ENCODE measurements at places on chromosomes 13 and 19.

- DNase-seq, result no peak
Measured at GRCh38 chr19:17577457-17578097, 22.1 kb downstream of the COLGALT1 start.

DNA sequence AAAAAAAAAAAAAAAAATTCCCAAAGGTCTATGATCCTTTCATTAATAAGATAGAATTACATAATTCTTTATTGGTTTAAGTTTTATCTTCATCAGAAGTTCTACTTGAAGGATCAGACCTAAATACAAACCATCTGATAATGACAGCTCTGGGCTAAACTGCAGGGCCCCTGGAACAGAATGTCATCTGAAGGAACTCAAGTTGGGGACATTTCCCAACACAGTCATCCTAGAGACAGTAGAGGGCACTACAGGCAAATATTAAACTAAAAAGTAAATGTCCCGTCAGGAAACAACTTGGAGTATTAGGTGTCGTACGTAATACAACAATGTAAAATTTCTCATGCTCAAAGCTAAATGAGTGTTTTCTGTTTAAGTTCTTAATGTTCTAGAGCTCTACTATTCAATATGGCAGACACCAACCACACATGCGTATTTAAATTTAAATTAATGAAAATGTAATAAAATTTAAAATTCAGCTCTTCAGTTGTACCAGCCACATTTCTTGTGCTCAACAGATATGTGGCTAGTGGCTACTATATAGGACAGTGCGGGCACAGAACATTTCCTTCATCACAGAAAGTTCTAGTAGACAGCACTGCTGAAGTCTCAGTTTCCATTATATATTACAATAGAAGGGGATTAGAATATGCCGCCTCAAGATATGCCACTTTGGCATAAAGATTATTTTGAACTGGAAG is 21.8 kb upstream of the NAXD start:
- peak; percentile 7 for DNase-seq

- no peak for DNase-seq
Measured at GRCh38 chr13:95703576-95703975, 26.6 kb downstream of the DNAJC3 start.

DNA sequence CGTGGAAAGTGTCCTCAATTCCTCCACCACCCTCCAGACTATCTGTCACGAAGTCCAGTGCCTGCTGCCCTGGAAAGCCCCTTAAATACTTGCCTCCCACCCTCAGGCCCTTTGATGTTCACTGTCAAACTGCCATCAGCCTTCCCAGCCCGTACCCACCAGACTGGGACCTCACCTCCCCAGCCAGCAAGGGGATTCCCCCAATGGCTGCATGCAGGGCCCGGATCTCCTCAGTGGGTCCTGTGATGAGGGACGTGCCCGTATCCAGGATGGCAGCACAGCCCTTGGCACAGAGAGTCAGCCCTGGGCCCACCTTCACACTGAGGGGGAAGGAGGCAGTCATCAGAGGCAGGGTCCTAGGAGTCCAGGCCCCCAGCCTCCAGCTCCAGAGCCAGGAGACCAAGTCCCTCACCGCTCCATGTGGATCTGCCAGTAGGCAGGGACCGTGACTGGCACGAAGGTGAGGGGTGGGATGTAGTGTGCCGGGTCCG is 6.1 kb downstream of the NAPSA start:
- DNase-seq, result peak; percentile 29

GRCh38 chr19:44808463-44809371 is at the start of gene BCAM:
Gene BCAM (plus strand): TSS chr19:44809103. CDS start chr19:44809125, 22 bp downstream.
- no peak for DNase-seq

DNA sequence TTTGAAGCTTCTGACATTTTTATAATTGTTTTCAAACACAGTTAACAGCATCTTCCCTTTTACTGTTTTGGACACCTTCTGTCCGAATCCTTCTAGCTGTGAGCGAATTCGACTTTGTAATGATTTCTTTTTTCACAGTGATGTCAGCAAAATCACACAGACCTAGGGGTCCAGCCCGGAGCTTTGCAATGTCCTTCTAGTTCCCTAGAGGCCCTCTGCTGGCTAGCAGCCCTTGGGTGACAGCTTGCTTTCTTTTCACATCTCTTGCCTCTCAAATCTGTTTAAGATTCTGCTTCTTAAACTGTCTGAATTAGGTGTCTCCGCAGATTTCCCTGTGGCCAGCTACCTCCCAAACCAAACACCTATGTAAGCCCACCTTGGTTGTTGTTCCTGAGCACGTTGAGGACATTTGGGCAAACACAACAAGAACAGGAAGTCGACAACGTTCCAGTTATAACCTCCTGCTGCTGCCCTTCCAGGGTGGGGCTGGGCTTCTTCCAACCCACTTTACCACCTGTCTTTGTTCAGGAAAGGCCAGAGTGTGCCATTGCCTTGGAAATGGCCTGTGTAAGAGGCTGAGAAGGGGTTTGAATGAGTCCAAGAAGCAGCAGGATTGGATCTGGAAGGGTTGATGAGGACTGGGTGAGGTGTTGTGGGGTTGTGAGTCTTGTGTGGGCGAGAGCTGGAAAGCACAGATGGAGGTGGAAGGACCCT is 123.1 kb downstream of the ATP8A2 start:
- no peak for DNase-seq

GRCh38 chr19:50564229-50565105 is 3.8 kb downstream of the LRRC4B start:
- DNase-seq, result no peak

DNA sequence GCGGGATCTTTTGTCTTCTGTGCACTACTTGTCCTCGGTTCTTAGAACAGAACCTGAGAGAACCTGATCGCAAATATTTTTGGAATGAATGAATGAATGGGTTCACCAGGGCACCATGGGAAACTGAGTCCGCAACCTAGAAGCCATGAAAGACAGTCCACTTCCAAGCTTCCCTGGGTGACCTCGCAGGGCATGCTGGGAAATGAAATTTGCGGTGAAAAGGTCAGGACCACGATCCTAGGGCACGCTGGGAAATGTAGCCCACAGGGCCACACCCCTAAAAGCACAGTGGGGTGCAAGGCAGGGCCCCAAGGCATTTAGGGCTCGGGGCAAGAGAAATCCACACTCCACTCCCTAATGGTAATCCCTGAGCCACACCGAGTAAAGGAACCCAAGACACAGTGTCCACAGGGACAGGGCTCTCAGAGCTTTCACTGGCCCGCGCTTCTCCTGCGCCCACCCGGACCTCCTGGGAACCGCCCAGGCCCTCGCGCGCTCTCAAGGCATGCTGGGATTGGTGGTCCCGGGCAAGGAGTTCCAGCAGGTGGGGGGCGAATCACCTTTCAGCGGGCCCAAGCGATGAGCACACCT is 1.1 kb upstream of the PPP1R12C start:
- no peak for DNase-seq

- DNase-seq, result no peak
Measured at GRCh38 chr19:55542292-55542855, 3.0 kb downstream of the SBK3 start.

DNA sequence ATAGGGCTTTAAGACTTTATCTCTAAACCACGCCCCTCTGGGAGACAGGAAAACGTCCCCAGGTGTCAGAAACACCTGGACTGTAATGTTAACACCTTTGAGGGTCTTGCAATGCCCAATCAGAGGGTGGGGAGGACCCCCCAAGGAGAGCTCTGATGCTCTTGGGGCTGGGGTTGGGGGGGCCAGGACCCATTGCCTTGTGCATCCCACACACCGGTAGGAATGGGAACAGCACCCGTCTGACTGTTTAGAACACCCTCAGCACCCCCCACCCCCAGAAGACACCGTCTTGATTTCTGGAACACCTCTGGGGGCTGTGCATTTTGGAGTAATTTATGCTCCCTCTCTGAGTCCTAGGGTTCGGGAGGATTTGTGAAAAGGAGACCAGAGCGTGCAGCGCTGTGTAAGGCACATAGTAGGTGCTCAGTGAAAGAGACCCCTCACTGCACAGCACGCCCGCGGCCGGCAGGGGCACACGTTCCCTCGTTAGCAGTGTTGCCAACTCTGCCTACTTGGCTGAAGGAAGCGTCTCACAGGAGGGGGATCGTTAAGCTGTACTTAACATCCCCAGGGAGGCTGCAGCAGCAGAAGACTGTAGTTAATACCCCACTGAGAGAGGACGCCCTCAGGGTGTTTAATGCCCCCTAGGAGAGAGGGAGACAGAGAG is 2.8 kb upstream of the ERFL start:
- no peak for DNase-seq

DNA sequence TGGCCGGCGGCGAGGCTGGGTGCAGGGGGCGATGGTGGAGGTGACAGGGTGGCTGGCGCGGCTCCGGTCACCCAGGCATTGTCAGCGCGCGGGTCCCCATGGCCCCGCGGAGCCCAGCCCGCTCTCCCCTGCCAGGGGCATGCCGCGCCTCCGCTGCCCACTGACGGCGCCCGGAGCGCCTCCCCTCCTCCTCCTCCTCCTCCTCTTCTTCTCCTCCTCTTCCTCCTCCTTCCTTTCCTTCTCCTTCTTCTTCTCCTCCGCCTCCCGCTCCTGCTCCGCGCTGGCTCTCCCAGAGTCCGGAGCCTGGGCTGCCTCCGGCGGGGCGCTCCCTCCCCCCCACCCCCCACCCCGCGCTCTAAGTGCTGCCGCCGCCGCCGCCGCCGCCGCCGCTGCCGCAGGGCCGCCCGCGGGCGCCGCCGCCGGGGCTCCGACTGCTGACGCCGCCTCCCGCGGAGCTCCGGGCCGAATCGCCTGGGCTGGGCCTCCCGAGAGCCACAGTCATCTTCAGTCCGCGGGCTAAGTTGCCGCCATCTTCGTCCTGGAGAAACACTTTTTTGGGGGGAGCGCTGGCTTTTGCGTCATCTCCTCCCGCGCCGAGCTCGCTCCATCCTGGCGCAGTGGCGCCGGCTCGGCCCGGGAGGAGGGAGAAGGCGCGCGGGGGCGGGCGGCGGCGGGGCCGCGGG is 348.3 kb downstream of the LIG4 start:
- DNase-seq, result no peak

GRCh38 chr13:38308736-38309135 is 40.9 kb upstream of the UFM1 start:
- DNase-seq, result no peak

GRCh38 chr13:44088991-44089413 is 209.3 kb downstream of the LACC1 start:
- peak; percentile 13 for DNase-seq

- no peak for DNase-seq
Measured at GRCh38 chr19:48487544-48487943, 18.4 kb downstream of the CYTH2 start.

GRCh38 chr13:37382146-37382545 is 216.4 kb downstream of the POSTN start:
- no peak for DNase-seq

GRCh38 chr13:46577696-46578589 is 25.0 kb downstream of the LRCH1 start:
- no peak for DNase-seq

- peak; percentile 67 for DNase-seq
Measured at GRCh38 chr13:99322297-99323103, 15.3 kb upstream of the GPR183 start.

DNA sequence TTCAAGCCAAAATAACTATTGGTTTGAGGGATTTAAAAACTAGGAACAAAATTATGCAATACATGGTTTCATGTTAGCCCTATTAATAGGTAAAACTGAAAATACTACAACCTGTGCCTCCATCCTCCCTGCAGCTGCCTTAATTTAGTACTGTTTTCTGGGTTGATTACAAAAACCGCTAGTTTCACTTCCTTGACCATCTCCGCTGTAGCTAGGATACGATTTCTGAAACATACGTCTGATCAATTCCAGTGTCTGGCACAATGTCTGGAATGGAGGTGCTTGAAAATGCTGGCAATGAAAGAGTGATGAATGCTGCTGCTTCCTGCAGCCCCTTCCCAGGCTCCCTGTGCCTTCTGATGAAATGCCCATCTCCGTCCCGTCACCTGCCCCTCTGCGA is 273.5 kb downstream of the SHISA2 start:
- DNase-seq, result no peak

DNA sequence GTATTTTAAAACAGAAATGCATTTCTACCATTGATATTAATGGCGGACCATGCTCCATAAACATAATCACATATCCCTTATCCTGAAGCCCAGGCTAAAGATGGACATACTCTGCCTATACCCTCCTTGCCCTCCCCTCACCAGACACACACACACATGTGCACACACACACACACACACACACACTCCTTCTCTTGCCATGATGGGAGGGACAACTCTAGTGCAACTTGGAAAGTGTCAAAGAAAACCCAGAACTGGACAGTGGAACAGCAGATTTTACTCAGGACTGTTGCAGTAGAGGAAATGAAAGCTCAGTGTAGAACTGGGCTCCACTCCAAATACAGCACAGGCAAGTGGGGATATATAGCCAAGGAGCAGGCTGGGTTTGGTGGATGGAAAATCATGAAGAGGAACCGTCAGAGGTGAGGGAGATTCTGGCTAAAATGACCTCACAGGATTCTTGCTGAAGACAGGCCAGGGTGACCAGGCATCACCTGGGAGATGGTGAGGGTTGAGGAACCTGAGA is 40.8 kb downstream of the TNFRSF19 start:
- DNase-seq, result no peak

- DNase-seq, result no peak
Measured at GRCh38 chr13:85608255-85608829, 190.9 kb downstream of the SLITRK6 start.

GRCh38 chr19:31284621-31285020 is 64.6 kb downstream of the TSHZ3 start:
- DNase-seq, result no peak

DNA sequence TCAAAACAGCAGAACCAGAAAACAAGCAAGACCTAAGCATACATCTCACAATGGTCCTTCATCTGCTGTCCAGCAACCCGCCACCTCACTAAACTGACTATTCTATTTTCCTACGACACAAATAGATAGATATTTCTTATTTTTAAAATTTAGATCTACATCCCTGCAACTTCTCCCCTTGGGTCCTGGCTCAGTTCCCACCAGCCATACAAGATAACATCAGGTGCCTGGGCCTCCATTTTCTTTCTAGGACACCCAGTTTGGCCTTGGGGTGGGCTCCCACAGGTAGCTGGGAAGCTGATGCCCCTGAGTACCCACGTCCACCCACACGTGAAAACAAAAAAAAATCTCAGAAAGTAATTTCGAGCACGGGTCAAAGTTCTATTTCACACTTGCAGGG is 47.6 kb downstream of the TGDS start:
- DNase-seq, result no peak

Data from CD4-positive, alpha-beta T cell treated with Interferon alpha-2 for 1 hour (primary cell).